ENCODE measurements at places on chromosomes 12 and 14.
A peak's percentile ranks its signal among the peaks of the same experiment; 100 is the strongest.

- DNase-seq = no peak
Observed at GRCh38 chr12:91899056-91899455, 246.6 kb downstream of the BTG1 start.

DNA sequence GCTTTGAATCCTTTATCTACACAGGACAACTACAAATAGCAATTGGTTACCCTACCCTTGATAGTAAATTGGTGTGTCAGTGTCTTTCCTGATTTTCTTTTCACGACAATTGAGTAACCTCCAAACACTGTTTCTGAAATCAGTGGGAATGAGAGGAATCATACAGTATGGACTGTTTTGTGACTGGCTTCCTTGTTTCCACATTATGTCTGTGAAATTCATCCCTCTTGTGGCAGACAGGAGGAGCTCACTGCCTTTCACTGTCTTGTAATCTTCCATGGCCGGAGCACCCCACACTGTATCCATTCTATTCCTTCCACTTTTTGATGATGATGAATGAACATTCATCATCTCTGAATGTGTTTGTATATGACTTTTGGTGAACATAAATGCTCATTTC lies 164.0 kb upstream of the PZP start:
- no peak for DNase-seq

DNA sequence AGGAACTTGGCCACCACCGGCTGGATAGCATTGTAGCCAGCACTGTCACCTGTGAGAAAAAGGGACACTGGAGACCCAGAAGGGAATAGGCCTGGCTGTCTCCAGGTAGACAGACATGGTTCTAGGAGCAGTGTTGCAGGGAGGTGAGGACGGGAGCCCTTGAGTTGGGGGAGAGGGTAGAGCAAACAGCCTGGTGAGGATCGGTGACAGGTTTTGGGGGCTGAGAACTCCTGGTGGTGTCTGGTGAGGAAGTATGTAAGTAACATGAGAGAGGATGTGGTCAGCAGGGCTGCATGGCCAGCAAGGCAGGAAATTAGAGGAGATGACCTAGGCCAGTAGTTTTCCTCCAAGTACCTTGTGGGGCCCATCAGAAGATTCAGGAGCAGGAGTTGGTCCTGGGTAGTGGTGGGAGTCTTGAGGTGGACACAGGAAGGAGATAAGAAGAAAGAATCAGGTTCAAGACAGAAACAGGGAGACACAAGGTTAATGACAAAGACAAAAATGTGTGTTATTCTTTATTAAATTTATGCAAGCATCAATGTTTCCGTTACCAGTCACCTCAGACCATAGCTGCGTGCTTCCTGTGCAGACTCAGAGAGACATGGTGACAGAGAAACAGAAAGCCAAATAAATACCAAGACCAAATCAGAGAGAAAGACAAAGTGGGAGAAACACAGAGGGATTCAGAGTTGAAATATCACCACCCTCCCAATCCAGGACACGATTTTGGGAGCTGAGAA lies at the start of gene ARHGAP9:
Gene ARHGAP9 (minus strand): TSS at position 491 of the 740 bp plus-strand sequence. CDS start 460 bp downstream, at position 31.
- no peak for DNase-seq

- DNase-seq = no peak
Observed at GRCh38 chr12:29901585-29901984, 117.8 kb upstream of the TMTC1 start.

DNA sequence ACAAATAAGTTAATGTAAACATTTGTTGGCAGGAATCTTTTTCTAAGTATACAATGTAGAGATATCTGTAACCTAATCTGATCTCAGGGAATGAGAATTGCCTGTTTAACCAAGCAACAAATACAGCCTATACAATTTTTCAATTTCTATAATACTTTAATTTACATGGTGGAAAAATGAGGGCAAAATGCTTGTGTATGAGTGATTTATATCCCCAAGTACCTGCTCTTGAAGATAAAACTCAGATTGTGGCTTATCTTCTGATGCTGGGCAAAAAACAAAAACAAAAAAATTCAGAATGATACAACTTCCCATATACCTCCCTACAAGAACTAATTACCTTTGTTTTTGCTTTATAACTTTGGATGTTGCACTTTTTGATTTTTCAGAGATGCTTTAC lies 2.2 kb downstream of the CNOT2 start:
- no peak for DNase-seq

DNA sequence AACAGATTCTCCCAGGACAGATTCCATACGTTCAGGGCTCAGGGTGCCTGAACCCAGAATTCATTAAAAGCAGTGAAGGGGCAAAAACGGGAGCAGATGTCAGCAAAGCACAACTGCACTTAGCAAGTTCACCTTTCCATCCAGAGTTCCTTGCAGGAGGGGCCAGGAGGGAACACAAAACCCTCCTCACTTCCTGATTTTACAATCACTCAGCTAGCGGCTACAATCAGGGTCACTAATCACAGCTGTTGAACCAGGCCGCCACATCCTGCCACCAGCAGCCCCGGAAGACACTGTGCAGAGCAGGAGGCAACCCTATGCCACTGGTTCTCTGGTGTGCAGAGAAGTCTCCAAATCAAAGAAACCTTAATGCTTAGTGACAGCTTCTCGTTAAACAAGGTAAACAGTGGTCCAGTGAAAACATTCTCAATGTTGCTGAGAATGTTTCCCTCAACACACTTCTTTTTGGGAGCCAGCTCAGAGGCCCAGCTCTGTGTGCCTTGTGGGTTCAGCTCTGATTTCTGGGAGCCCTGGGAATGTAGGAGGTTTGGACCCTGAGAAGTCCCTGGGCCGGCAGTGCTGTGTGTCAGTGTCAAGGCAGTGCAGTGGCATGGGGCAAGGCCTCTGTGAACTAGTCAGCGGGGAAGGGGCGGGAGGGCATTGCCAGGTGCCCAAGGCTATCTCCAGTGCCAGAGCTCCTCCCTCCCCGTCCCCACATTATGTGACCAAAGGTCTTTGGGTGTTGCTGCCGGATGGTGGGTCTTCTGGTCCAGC lies 54.5 kb downstream of the VCPKMT start:
- DNase-seq = peak; percentile 89

DNA sequence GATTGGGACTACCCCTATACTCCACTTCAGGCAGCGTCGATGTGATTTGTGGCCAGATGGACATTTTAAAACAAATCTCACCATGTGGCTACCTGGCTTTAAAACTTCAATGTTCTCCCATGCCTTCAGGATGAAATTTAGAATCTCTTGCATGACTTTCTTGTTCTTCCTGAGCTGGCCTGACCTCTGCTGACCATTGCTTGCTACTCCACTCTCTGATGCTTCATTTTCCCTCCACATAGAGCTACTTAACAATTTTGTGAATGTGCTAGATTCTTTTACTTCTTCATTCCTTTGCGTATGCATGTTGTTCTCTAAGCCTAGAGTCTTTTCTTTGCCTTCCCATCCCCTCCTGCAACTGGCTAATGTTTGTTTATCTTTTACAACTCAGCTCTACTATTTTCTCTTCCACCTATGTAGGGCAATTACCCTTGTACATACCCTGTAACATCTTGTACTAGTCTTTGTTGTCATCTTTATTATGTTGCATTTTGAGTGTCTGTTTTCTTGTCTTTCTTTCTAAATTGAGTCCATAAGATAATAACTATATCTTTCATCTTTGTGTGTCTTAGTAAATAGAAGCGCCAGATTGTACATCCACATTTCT lies 41.2 kb downstream of the YLPM1 start:
- peak; percentile 10 for DNase-seq

DNA sequence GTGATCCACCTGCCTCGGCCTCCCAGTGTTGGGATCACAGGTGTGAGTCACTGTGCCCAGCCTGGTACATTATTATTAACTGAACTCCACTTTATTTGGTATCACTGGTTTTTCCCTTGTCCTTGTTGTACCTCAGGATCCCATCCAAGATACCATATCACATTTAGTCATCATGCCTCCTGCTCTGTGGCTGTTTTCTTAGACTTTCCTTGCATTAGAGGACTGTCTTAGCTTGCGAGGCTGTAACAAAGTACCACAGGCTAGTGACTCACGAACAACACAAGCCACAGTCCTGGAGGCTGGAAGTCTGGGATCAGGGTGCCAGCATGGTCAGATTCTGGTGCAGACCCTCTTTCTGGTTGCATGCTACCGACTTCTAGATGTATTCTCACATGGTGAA lies 12.2 kb downstream of the KLC1 start:
- peak; percentile 62 for DNase-seq

DNA sequence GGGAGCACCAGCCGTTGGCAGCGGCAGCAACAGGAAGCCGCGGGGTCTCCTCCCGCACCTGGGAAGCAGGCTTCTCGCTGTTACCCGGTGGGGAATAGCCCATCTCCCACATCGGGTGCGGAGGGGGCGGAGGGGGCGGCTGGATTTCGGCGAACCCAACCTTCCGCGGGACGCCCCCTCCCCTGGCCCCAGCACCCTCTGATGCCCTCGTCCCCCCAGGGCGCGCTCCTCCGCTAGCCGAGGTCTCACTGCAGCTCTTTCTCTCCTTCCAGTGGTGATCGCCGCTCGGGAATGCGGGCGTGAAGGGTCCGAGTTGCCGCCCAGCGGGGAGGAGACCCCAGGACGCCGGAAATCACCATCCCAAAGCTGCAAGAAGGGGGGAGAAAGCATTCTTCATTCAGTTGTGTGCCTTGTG lies 303 bp downstream of the SAMD4A start:
- peak; percentile 67 for DNase-seq

DNA sequence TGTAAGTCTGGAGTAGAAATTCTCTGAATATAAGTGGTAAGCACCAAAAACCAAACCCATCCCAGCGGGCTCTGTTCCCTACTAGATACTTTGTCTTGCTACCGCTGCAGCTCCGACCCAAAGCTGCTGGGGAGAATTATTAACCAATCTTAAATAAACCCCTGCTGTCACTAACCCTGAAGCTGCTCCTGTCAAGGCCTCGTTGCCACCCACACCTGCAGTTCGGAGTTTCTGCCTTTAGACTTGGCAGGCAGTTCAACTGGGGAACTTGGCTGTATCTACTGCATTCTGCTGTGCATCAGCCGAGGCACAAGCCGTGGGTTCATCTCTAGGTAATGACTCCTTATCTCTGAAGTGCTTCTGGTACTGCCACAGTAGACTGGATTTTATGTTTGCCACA lies 55.5 kb downstream of the PPM1A start:
- no peak for DNase-seq

- DNase-seq = no peak
Observed at GRCh38 chr14:29649170-29649569, 278.5 kb downstream of the PRKD1 start.

GRCh38 chr12:12902036-12902435 lies 10.7 kb downstream of the GPRC5A start:
- DNase-seq = peak; percentile 38

GRCh38 chr12:78118036-78118435 lies 287.3 kb downstream of the NAV3 start:
- no peak for DNase-seq

- DNase-seq = no peak
Observed at GRCh38 chr14:70638416-70638815, 3.3 kb upstream of the TTC9 start.
